Cerebellum (tissue), 4 donors: ENCODE measurements at places on chromosomes 6 and 20. TPM values are rescaled to one million over a fixed set of nuclear protein-coding genes. Genes with fewer than 3 reads are reported as not detected.

Gene TRERF1
- 6.4 TPM for total RNA-seq

Gene SMOC2
- 1.9 TPM for total RNA-seq

Gene OARD1
- total RNA-seq = 18.0 TPM

Gene RIPPLY2
- 8.0 TPM for total RNA-seq

Gene SOX4
- 217 TPM for total RNA-seq

Gene TUBB1
- 1.2 TPM for total RNA-seq

Gene DSP
- 9.9 TPM for total RNA-seq

Gene SYNDIG1
- 12.4 TPM for total RNA-seq

Gene C2
- 4.1 TPM for total RNA-seq

Gene MEP1A
- total RNA-seq = 0.09 TPM

Gene FRS3
- 5.2 TPM for total RNA-seq

Gene PKIB
- 3.3 TPM for total RNA-seq

Gene LY6G6C
- not detected for total RNA-seq

Gene NNAT
- 629 TPM for total RNA-seq

Gene TAGAP
- 2.4 TPM for total RNA-seq

Gene SLC24A3
- total RNA-seq = 15.7 TPM

Gene HIVEP2
- 31.3 TPM for total RNA-seq

Gene NUP43
- 25.4 TPM for total RNA-seq

Gene TULP1
- total RNA-seq = 0.54 TPM

Gene NOX3
- total RNA-seq = not detected

Gene GNAS-AS1
- total RNA-seq = 2.0 TPM

Gene MMP24
- 50.1 TPM for total RNA-seq

Gene SLC17A2
- not detected for total RNA-seq

Gene FAM209B
- total RNA-seq = not detected
